Body of pancreas (tissue), 4 donors: ENCODE measurements at places on chromosomes 6 and 20. TPM values are rescaled to one million over a fixed set of nuclear protein-coding genes. Genes with fewer than 3 reads are reported as not detected.

DNA sequence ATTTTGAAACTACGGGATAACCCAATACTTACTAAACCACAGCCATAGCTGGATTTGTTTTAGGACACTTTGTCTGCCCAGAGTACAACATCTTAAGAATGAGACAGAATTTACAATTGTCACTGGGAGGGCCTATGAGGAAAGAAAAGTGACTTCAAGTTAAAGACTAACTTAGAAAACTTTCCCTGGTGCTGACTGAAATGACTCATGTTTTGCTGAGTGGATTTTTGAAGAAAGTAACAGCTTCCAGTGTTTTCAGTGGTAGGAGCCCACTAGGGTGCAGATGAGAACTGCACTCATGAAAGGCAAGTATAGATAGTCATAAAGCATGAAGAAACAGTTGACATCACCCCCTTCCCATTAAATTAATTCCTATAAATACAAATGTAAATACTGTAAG lies 988.2 kb upstream of the MAP3K7 start:
- no peaks in the 10 kb centered on the region for H3K4me1 ChIP-seq
- no peak overlapping the region for H3K4me3 ChIP-seq
- DNase-seq = no peak
- no peak overlapping the region for H3K27ac ChIP-seq

KIF25 gene
- total RNA-seq = 1.8 TPM

- no peak overlapping the region for H3K4me3 ChIP-seq
- H3K4me1 ChIP-seq = peaks cover 62% of the 10 kb centered on the region
- no peaks in the 10 kb centered on the region for H3K27me3 ChIP-seq
- H3K27ac ChIP-seq = no peak overlapping the region
- DNase-seq = no peak
- no peaks in the 10 kb centered on the region for H3K36me3 ChIP-seq
Measured at GRCh38 chr20:37350649-37351574, 5.0 kb downstream of the SRC start.

- H3K27me3 ChIP-seq = no peaks in the 10 kb centered on the region
- DNase-seq = no peak
- H3K4me3 ChIP-seq = no peak overlapping the region
- no peaks in the 10 kb centered on the region for H3K36me3 ChIP-seq
Measured at GRCh38 chr6:25832307-25832662, 433 bp upstream of the SLC17A1 start.

OLIG3 gene
- total RNA-seq = not detected

TBX18 gene
- 0.52 TPM for total RNA-seq

DNA sequence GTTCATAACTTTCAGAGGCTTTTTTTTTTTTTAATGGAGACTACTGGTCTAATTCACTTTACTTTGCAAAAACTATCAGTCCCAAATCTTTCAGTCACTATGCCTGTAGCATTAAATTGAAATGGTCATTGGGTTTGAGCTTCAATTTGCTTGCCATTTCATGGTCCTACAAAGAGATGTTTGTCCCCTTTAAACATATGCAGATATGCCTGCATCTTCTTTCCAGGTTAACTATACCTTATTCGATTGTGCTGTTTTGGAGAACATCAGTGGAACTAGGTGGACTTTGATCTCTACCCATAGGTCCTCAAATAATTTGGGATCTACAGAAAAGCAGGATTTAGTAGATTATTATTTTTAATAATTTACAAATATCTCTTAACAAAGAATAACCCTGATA lies 4.6 kb downstream of the POU3F2 start:
- no peak overlapping the region for H3K27ac ChIP-seq
- H3K4me3 ChIP-seq = no peak overlapping the region
- H3K36me3 ChIP-seq = no peaks in the 10 kb centered on the region
- DNase-seq = no peak

DNA sequence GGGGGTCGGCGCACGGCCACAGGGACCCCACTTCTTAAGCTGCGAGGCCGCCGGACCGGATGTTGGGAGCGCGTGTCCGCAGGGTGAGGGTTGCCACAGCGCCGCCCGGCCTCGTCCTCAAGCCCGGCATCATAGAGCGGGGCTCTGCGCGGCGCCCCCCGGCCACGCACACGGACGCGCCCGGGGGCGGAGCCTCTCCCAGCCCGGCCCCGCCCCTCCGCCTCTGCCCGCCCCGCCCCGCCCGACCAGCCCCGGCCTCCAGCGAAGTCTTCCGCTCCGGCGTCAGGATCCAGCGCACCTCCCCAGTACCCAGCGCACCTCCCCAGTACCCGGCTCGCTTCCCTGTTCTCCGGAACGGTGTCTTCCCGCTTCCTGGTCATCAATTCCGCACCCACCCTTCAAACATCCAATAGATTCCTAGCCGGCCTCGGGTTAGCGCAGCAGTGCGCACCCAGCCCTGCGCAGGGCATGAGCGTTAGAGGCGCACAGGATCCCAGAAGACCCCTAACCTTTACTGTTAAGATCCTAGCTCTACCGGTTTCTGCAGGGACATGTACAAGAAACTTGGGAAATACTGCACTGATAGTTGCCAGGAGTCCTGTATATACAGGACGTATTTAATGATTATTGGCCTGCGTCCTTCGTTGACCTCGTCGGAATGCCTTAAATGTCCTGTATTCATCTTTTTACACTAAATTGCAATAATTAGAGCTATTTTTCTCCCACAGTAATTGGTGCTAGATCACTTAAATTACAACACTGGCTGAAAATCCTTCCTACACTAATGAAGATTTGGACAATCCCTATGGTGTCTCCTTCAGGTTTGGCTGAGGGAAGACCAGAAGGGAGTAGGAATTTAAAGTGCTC lies 535 bp upstream of the DNAAF9 start:
- peak overlapping the region; percentile 94 for H3K27ac ChIP-seq
- peaks cover 24% of the 10 kb centered on the region for H3K4me1 ChIP-seq
- H3K36me3 ChIP-seq = no peaks in the 10 kb centered on the region
- no peaks in the 10 kb centered on the region for H3K27me3 ChIP-seq
- DNase-seq = peak; percentile 79

DNA sequence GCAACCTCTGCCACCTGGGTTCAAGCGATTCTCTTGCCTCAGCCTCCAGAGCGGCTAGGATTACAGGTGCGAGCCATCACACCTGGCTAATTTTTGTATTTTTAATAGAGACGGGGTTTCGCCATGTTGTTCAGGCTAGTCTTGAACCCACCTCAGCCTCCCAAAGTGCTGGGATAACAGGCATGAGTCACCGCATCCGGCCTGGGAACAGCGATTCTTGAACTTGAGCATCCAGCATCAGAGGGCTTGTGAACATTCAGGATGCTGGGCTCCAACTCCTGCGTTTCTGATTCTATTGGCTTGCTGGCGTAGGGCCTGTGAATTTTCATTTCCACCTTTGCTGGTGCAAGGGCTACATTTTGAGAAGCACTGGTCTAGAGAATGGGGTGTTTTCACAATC lies 24.5 kb upstream of the PIM1 start:
- no peak for DNase-seq
- no peak overlapping the region for H3K4me3 ChIP-seq
- no peaks in the 10 kb centered on the region for H3K36me3 ChIP-seq
- H3K4me1 ChIP-seq = peaks cover 6% of the 10 kb centered on the region
- H3K27me3 ChIP-seq = no peaks in the 10 kb centered on the region
- H3K27ac ChIP-seq = no peak overlapping the region

DNA sequence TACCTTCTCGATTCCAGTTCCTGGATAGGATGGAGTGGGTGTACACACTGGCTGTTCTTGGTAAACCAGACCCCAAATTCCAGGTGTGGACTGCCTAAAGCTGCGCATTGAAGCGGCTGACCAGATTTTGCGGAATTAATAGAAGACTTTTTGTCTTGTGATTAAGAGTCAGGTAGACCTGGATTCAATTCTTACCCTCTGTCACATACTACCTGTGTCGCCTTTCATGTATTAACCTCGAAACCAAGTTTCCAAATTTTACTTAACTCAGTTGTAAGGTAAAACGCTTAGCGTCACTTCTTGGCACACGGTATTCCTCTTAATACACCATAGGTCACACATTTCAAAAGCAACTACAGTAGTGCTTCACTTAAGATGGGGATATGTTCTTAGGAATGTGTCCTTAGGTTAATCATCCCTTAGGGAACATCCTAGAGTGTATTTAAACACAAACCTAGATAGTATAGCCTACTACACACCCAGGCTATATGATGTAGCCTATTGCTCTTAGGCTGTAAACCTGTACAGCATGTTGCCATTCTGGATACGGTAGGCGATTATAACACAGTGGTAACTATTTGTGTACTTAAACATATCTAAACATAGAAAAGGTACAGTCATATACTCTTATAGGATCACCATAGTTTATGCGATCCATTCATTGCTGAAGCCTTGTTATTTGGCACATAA lies 733 bp upstream of the GOPC start:
- no peaks in the 10 kb centered on the region for H3K27me3 ChIP-seq
- H3K27ac ChIP-seq = peak overlapping the region; percentile 86
- peak overlapping the region; percentile 4 for H3K4me3 ChIP-seq
- H3K36me3 ChIP-seq = no peaks in the 10 kb centered on the region

GMEB2 gene
- total RNA-seq = 9.9 TPM

LGSN gene
- total RNA-seq = 0.26 TPM

- no peaks in the 10 kb centered on the region for H3K4me1 ChIP-seq
- no peak overlapping the region for H3K27ac ChIP-seq
- no peaks in the 10 kb centered on the region for H3K36me3 ChIP-seq
- no peak for DNase-seq
- no peak overlapping the region for H3K4me3 ChIP-seq
Measured at GRCh38 chr6:161637658-161638057, 363.8 kb upstream of the AGPAT4 start.

- H3K27me3 ChIP-seq = no peaks in the 10 kb centered on the region
- H3K36me3 ChIP-seq = no peaks in the 10 kb centered on the region
- peaks cover 1% of the 10 kb centered on the region for H3K4me1 ChIP-seq
- H3K27ac ChIP-seq = no peak overlapping the region
- DNase-seq = no peak
- no peak overlapping the region for H3K4me3 ChIP-seq
Measured at GRCh38 chr6:116094041-116094440, 6.6 kb upstream of the NT5DC1 start.
